ENCODE measurements at places on chromosomes 6 and 20.

DNA sequence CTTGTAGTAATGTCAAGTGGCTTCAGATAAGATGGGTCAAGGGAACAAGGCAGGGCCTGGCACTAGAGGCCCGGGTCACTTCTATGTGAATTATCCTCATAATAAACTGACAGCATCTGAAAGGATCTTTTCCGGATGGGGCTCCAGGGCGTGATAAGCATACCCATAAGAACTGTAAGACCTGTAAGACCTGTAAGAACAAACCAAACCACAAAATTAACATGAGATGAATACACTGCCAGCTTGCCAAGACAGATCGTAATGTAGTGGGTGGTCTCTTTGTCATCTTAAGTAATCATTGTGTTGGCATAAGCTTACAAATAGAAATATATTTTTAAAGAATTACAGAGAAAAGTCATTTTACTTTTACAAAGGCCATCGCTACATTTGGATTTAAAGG, 334.9 kb downstream of the RFPL4B start:
- DNase-seq, result no peak

DNA sequence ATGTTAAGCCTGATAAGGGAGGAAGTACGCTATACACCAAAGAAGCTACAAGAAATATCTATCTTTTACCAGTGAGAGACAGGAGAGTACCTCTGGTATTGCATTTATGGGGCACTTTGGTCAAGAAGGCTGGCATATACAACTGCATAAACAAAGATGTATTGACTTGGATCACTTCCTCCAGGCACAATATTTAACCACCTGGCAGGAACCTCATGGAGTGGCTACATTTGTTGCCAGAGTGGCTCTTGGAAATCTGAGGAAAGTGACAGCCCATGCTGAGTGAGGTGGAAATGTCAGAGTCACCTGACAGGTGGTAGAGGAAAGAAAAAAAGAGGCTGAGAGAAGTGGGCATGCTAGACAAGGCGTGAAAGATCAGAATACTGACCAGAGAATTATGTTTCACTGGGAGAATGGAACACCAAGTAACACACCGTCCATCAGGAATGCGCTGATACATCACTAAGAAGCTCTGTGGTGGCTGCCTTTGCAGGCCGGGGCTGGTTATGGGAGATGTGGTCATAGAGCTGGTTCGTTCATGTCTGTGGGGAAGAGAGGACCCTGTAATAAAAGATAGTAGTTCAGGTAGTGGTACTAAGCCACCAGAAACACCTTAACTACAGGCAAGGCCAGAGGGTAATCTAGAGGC, 61.4 kb upstream of the UFL1 start:
- DNase-seq, result no peak

DNA sequence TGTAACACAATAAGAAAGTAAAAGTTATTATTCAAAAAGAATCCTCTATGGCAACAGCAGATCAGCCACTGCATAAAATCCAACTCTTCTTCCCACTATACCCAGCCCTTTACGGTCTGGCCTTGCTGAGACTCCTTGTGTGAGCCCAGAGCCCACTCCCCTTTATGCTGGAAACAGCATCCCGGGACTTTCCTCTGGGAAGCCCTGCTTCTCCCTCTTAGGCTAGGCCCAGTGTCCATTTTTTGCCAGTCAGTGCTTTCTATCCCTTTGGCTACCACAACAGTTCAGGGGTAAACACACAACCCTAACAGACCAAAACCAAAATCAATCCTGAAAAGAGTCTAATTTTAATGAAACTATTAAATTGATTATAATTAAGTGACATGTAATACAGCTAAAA, 20.6 kb downstream of the FKBP5 start:
- DNase-seq, result no peak

DNA sequence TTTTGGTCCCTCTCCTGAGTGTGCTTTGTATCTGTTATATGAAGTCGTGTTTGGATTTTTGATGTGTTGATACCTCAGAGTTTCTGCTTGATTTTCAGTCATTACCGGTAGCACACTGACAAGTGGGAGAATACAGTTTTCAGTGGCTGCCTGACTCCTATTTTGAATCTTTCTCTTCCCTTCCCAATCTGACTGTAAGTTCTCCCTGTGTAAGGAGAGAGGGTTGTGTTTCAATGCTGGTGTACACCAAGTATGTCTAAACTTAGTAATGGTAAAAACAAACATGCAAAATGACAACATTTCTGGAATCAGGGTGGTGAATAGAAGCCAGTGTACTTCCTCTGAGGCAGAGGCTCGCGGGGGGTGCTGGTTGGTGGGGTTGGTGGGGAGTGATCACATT, 103.4 kb downstream of the HIVEP1 start:
- no peak for DNase-seq

DNA sequence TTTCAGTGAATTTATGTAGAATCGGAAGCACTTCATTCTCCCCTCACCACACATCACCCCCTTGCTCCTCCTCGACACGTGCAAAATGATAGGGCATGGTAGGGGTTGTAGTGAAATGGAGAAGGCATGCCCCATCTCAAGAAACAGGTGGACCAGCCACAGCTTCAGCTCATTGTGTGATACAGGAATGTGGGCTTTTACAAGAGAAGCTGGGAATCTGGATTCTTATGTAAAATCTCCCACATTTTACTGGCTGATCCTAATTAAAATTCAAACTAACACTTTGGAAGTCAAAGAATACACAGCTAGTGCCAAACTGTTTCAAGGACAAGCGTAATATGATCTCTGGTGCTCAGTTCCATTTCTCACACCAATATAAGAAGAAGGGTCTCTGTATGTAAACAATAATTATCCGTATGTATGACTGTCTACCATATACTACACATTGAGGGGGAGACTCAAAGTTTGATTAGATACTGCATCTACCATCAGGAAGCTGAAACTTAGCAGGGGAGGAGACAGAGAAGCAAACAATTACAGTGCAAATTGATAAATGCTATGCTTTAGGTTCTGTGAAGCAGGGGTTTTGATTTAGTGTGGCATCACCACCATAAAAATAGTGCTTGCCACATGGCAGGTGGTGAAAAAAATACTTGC, 24.3 kb upstream of the KIAA0408 start:
- DNase-seq, result peak; percentile 76

- no peak for DNase-seq
Measured at GRCh38 chr6:6932968-6933367, 174.8 kb upstream of the RREB1 start.

DNA sequence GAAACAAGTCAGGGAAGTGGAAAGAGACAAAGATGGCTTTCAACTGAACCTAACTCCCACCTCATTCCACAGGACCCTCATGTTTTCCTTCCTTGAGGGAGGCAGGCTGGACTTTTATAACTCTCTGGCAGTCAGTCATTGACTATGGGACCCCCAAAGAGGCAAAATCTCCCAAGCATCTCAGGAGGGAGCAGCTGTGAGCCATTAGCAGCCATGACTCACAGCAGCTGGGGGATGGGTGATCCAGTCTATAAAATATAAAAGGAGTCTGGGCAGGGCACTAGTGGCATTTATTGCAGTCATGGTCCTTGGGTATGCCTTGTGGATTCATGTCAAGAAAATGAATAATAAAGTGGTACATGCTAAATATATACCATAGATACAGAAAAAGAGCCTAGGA, 387.0 kb upstream of the CHD6 start:
- DNase-seq, result no peak

GRCh38 chr6:83463886-83464285, 33.0 kb upstream of the ME1 start:
- DNase-seq, result no peak

- no peak for DNase-seq
Measured at GRCh38 chr20:14581731-14582130, 244.3 kb upstream of the FLRT3 start.

- no peak for DNase-seq
Measured at GRCh38 chr6:135128268-135128914, 52.7 kb upstream of the MYB start.

- DNase-seq, result no peak
Measured at GRCh38 chr6:9710574-9710973, 704.3 kb downstream of the TFAP2A start.

DNA sequence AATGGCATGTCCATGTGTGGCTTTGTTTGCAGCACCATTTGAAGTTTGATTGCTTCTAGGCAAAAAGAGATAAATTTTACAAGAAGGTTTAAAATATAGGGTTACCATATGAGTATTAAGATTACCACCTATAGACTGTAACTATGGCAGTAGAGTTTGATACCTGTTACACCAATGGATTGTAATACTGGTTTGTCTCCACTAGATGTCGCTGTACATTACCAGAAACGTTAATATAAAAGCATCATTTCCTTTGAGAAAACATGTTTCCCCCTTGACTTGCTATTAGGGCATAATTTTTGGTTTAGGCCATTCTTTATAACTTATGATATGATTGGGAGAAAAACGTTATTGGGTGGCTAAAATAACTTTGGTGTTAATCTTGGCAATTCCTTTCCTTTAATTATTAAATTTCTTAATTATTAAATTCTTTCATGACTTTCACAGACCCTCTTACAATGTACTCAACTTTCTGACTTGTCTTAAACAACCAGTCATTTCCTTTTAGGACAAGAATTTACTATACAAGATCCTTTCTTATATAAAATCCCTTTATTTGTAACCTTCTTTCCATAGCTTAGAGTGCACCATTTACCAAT, 42.8 kb downstream of the HLA-DPB1 start:
- no peak for DNase-seq

DNA sequence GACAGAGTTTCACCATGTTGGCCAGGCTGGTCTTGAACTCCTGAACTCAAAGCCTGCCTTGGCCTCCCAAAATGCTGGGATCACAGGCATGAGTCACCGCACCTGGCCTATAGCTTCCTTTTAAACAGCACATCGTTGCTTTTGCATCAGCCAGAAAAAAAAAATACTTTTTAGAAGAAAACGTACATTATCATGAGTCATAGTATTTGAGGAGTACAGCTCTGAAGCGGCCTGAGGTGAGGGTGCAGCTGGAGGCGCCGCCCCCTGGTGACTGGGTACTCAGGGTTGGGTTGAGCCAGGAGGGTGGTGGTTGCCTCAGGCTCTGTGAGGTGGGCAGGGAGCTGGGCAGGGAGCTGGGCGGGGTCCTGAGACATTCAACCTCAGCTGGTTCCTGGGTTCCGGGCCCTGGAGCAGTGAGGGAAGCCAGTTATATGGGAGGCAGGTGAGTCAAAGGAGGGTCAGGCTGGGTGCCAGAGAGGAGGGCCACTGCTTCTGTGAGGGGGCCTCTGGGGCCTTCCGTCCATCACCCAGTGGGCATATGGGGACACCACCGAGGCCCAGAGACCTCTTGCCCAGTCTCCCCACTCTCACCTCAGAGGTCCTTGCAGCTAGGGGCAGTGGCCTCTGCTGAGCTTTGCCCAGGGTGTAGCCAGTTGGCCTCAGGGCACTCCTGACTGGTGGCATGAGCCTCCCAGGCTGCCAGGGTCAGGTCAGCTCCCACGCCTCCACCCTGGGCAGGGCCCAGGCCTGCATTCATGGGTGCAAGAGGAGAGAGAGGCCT, 11.7 kb upstream of the ID1 start:
- peak; percentile 48 for DNase-seq

DNA sequence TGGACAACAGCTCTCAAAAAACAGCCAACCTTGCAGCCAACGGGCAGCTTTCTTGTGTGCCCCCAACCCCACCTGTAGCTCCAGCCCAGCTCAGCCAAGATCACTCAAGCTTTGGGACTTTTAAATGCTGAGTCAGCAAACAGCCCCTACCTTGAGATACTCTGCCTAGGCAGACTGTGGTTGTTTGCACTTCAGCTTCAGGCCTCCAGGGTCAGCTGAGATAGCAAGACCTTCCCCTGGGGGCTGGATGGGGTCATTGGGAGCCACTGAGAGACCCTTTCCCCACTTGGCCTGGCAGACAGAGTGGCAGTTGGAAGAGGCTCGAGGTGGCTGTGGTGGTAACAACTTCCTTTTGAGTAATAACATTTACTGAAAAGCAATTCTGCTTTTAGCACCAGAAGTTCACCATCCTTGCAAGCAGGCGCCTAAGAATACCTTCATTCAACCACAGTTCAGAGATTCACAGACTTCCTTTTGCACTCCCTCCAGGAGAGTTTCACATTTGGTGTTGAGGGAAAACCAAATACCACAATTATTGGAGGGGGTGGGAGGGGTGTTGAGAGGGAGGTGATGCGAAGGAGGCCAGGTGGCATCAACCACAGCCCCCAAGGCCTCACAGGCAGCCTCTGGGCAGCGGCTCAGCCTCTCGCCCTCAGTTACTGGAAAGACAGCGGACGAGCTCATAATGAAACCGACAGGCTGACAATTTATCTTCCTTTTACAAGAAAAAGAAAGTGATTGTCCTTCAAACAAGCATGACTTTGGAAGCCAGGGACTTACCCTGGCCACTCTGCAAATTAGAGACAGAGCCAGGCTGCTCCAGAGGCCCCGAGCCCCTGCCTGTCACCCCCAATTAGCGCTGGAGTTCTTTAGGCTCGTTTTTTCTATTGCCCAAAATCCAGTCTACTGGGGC, 148.1 kb downstream of the CEBPB start:
- DNase-seq, result peak; percentile 58

GRCh38 chr6:18527836-18528743, 140.9 kb downstream of the RNF144B start:
- DNase-seq, result no peak

DNA sequence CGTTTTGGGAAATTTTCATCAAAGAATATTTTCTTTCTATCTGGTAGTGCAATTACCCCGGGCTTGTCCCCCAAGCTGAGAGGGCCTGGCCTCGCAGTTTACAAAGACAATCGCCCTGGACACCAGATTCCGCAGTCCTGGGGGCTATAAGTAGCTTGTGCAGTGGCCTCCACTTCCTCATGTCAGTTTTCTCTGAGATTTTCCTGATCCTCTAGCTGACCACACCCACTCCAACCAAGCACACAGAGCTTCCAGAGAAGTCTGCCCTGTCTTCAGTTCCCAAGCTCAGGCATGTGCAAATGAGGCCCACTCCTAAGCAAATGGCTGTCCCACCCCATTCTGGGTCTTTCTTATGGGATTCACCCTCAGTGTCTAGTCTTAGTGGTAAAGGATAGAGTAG, 245.3 kb downstream of the MAFB start:
- no peak for DNase-seq

- DNase-seq, result no peak
Measured at GRCh38 chr6:64904616-64905015, 802.4 kb downstream of the EYS start.

- DNase-seq, result no peak
Measured at GRCh38 chr6:117549611-117550010, 52.7 kb downstream of the GOPC start.

- no peak for DNase-seq
Measured at GRCh38 chr6:89145091-89145955, 532 bp upstream of the PM20D2 start.

GRCh38 chr6:169162752-169163407, 90.8 kb downstream of the THBS2 start:
- DNase-seq, result no peak
